Cortex of kidney (tissue), 1 donor: ENCODE measurements at places on chromosomes 1 and 21.

DNA sequence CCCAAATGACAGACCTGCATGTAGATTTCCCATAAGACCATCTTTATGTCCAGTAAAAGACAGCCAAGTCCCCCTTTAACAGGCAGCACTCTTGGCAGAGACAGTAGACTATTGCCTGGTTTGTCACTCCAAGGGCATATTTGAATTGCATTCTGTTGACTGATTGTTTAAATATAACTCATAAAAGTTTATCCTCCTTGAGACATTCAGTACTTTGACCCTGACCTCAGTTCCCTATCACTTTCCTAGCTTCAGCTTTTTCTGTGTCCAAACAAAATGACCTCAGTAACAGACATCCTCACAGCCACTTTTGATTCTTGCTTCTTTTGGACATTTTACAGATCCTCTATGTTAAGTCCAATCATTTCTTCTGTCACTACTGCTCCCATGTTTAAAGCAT is 51.1 kb downstream of the RBM11 start:
- no peak for DNase-seq

- no peak for DNase-seq
Measured at GRCh38 chr1:182292193-182292741, 99.3 kb downstream of the GLUL start.

DNA sequence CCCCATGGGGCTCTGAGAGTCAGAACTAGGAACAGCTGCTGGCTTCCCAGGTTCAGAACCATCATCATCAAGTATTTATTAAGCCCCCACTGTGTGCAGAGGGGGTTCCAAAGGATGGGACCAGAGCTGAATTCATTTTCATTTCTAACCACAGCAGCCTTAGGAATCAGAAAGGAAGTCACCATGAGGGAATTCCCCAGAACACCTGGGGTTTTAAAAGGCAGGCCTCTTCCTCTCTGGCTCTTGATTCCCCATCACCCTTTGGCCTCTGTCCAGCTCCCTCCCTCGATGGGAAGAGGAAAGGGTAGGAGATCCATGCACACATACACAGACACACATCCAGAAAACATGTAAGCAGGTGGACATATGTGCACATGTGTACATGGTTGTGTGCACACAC is 1.3 kb upstream of the KCNN3 start:
- no peak for DNase-seq

DNA sequence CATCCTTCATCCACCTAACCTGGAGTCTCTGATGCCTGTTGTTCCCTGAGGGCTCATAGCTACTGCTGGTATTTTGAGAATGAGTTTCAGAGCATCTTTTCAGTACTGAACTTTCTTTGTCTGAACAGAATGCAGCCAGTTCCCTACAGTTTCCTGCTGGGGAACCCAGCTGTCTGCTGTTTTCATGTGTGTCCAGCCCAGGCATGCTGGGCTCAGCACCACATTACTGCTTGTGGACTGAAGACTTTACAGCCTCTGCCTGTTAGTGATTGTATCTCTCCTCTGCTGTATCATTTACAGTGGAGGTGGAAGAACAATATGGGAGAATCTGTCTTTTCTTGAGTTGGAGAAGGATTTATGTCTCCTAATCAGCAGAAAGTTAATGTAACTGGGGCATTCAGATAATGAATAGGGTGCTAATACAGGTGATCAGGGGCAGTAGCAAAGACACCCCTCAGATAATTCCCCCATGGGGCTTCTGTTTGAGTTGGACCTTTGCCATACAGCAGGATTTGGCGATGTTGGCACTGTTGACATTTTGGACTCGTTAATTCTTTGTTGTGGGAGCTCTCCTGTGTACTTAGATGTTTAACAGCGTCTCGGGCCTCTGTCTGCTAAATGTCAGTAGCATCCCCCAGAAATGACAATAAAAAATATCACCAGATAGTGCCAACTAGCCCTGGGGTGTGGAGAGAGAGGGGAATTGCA is 207.7 kb downstream of the HHAT start:
- DNase-seq: no peak

DNA sequence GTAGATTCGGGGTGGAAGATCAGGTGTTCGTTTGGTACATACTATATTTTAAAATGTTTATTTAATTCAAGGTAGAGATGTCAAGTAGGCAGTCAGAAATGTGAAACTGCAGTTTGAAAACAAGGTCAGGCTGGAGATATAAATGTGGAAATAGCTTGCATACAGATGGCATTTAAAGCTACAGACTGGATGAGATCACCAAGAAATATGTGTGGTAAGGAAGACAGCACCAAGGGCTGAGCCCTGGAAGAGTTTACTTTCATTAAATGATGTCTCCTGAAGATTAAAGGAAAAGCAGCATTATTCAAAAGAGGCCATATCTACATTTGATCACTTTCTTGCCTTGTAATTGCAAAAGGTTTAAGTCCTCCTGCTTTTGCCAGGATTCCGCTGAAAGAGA is 271.3 kb downstream of the PTBP2 start:
- DNase-seq: no peak

DNA sequence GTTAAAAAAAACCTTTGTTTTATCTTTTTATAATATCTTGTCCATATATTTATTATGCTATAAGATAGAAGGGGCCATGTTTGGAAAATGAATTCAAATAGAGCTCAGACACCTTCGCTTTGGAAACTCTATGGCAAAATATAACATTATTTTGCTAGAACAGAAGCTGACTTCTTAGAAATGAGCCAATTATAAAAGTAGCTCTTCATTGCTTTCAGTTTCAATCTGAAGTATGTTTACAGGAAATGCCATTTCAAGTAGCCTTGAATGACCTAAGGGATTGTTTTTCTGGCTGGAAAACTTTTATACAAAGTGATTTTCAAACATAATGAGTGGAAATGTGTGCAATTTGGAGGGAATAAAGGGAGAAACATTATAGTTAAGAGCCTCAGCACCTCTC is 37.8 kb upstream of the GBP5 start:
- DNase-seq: no peak

- DNase-seq: no peak
Measured at GRCh38 chr1:71196685-71197084, 115.8 kb upstream of the ZRANB2 start.

DNA sequence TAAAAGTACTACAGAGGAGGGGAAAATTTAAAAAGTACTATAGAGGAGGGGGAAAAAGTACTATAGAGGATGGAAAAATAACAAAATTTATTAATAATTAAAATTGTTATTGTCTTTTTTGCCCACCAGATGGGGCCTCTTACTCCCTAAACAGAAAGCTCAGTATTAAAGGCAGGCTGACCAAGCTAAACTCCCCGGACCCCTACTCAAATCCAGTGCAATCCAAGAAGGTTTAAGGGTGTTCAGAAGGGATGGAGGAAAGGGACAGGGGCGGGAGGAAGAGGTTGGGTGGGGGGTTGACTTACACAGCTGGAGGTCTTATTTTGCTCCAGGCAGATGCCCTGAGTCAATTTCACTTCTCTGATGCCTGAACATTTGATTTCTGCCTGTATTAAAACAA is 13.7 kb downstream of the CD34 start:
- DNase-seq: no peak

- DNase-seq: no peak
Measured at GRCh38 chr1:111515291-111516004, 12.0 kb upstream of the ADORA3 start.

GRCh38 chr1:234611847-234612351 is 1.9 kb upstream of the IRF2BP2 start:
- no peak for DNase-seq

DNA sequence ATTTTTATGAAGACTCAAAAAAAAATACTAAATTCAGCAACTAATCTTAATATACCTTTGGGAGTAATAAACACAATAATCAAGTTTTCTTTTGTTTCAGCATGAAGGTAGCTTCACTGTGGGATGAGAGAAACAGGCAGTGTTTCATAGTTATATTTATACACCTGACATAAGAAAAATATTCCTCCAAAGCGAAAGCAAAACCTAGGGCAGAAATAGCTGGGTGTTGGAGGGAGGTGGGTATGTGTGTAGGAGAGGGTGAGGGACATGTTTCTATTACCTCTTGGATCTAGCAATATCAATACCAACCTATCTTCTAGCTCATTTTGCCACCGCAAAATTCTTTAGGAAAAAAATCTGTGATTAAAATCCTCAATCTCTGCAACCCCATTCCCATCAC is 24.9 kb upstream of the MAN1A2 start:
- no peak for DNase-seq

DNA sequence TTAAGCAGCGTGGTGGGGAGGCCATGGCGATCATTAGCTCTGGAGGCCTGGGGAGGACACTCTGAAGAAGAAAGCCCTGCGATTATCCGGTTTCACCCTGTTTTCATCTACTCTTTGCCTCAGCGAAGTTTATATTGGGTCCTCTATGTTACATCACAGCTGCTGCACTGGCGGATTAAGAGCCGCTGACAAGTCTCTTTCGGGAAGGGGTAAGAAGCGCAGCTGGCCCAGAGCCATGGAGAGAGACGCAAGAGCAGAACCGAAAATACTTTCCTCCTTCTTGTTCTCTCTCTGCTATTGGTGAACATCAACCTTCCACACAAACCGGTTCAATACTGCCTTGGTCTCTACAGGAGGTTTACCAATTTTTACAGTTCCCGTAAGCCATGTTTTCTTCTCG is 291.5 kb downstream of the FAM72C start:
- no peak for DNase-seq

GRCh38 chr1:170967042-170967910 is 31.9 kb downstream of the MROH9 start:
- DNase-seq: no peak

- DNase-seq: no peak
Measured at GRCh38 chr21:45538381-45539045, 3.7 kb downstream of the SLC19A1 start.

DNA sequence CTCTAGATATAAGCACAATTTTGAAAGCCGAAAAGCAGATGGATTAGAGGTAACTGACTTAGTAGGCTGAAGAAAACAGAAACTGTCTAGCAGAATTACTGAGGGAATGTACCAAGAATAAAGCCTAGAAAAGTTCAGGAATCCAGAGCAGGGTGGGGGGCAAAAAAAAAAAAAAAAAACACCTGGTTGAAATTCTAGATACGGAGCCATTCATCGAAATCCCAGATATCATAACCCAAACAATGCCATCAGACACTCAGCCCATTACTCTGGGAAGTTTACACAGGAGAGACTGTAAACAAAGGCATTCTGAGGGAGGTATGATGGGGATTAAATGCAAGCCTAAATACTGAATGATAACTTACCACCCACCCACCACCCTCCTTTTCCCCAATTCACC is 45.6 kb downstream of the ENAH start:
- no peak for DNase-seq

DNA sequence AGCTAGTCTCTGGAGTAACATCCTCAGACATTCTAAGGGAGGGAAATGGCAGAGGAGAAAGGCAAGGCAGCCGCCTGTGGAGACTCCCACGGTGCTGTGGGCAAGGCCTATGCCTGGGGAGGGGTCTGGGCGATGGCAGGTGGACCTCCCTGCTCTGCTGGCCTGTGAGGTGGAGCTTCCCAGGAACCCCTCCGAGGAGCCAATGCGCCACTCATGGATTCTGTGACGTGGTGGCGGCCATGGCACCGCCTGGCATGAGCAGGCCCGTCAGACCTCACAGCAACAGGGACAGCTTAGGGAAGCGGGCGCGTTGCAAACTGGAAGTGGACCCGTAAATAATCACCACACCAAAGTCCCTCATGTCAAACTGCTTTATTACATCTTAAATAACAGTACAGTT is 6.7 kb upstream of the NADK start:
- DNase-seq: no peak

DNA sequence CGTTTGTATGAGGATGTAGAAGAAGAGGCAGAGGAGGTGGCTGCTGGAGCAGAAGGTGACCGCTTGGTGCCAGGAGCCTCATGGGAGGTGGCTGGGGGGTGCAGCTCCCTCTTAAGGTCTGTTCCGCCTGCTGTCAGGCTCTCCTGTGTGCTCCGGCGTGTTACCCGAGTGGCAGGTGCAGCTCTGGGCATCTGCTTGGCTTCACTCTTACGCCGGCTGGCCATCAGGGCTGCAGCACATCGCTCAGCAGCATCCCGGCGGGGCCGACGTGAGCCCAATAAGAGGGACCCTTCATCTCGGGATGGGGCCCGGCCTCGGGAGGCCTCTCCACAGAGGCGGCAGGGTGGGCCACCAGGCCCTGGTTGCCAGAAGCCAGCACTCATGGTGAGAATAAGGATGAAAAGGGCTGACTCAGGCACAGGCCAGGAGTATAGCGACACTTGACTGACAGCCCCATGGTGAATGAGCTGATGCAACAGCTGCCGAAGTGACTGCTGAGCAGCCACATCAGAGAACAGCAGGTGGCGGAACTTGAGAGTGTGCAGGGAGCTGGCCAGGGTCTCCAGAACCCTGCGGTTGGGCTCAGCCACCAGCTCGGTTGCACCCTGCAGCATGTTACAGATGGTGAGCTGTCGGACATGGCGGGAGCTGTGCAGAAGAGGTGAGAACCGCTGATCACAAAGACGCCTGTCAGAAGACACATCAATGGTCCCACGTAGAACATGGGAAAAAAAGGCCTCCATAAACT is 17.5 kb downstream of the LRRC41 start:
- no peak for DNase-seq

- no peak for DNase-seq
Measured at GRCh38 chr1:55323760-55324159, 108.6 kb upstream of the USP24 start.

- DNase-seq: no peak
Measured at GRCh38 chr1:169138866-169139670, 32.6 kb downstream of the ATP1B1 start.

DNA sequence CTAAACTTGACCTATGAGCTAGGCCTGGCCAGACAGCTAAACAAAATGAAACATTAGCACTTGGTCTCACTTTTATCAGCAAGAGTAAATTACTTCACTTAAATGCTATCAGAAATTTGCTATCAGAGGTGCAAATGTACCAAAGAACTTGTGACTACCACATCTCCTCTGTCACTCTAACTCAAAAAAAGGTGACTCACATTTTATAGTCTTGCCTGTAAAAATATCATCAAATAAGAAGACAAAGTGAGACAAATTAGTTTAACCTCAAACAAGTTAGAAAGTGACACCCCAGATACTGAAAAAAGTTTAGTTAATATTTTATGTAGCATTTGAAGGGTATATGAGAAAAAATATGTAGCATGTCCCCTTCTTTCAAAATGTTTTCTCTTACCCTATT is 76.9 kb downstream of the EPS15 start:
- no peak for DNase-seq

DNA sequence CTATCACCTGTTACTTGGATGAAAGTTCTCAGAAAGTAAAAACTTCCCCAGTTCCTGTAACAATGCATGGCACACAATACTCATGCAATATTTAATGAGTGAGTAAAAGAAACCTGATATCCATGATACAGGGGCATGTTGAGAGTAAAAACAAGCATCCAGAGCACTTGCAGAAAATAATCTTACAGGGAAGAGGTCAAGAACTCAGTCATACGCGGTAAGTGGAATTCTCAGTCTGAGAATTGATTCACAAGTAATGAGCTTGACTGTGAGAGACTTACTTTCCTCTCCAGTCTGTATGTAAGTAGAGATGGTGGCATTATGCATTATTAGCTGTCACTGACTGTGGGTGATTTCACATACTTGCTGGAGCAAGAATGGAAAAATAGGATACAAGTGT is 976.9 kb downstream of the BRINP3 start:
- no peak for DNase-seq

- DNase-seq: no peak
Measured at GRCh38 chr1:28512058-28512611, 6.3 kb downstream of the RCC1 start.
